ENCODE measurements at places on chromosomes 2 and 18.

DNA sequence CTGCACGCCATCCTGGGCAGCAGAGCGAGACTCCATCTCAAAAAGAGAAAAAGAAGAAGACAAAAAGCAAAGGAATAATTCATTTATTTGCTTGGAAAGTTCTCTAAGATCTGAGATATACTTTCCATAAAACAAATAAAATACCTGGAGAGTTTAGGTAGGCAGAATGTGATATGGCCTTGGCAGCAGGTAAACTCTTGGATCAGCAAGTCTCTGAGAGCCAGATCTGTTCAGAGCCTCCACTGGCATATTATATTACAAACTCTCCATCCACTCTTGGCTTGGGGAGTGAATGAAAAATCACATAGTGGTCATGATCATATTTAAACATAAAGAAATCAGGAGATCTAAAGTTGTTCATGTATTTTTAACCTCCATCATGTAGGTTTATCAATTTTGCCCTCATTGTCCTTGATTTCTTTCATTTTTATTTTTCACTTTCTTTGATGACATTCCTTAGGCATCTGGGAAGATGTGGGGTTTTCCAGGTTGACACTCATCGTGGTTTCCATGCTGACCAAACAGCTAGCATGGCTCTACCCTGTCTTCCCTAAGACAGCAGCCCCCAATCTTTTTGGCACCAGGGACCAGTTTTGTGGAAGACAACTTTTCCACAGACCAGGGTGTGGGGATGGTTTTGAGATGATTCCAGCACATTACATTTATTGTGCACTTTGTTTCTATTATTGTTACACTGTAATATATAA is 10.2 kb downstream of the LRRFIP1 start:
- DNase-seq = no peak

- no peak for DNase-seq
Observed at GRCh38 chr2:151927501-151928221, 99.4 kb upstream of the ARL5A start.

- DNase-seq = peak; percentile 28
Observed at GRCh38 chr2:240355001-240355891, 80.2 kb upstream of the GPC1 start.

DNA sequence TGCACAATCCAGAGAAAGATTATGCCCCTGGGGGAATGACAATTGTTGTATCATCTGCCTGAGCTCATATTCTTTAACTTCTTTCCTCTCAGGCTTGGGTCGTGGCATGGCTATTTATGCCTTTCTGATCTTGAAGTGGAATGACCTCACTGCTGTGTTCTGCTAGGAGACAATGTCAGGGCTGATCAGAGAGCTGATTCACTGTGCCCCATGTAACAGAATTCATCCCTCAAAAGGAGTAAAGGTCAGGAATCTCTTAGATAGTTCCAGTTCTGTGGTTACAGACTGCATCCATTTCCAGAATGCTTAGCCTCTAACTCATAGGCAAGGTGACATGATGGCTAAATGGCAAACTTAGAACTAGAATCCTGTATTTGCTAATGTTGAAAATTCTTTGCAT is 511.7 kb upstream of the CNTNAP5 start:
- DNase-seq = peak; percentile 67

GRCh38 chr18:60060026-60060425 is 160.2 kb downstream of the PMAIP1 start:
- no peak for DNase-seq

DNA sequence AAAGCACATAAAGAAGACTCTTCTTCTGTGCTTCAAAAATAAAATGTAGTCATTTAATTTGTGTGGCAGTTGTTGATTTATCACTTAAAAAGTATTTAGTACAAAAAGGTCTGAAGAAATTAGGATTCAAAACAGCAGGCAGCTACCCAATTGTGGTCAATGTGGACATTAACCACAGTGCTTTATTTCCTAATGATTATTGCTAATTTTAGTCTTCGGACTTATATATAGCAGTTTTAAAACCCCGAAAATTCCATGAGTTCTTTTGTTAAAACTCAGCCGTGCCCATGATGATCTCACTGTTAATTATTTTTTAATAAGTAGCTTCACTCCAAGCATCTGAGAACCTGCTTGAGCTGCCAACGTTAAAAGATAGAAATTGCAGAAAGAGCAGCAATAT is 594.3 kb downstream of the STK39 start:
- no peak for DNase-seq

DNA sequence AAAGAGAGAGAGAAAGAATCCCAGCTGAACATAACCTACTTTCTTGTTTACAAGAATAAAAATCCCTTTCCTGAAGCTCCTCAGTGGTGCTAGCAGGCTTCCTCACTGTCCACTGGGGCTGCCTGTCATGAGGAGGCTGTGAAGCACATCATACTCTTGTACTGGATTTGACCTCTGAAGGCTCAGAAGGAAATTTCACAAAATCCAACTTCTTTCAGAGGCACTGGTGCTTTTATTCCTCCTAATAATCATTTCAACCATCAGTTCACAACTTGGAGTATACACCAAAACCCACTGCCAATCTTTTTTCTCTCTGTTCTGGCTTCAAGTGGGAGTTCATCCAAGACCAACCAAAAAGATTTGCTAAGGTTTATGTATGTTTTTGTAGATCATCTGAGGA is 48.5 kb downstream of the TMX3 start:
- DNase-seq = no peak

Data from ELR (cell line).